ENCODE measurements at places on chromosomes 6 and 20. TPM values are rescaled to one million over a fixed set of nuclear protein-coding genes. Genes with fewer than 3 reads are reported as not detected.

The RSPH4A gene
- total RNA-seq, result 1.6 TPM

The BCKDHB gene
- total RNA-seq, result 14.7 TPM

The C6orf52 gene
- total RNA-seq, result 0.82 TPM

The TAGAP gene
- 0.82 TPM for total RNA-seq

DNA sequence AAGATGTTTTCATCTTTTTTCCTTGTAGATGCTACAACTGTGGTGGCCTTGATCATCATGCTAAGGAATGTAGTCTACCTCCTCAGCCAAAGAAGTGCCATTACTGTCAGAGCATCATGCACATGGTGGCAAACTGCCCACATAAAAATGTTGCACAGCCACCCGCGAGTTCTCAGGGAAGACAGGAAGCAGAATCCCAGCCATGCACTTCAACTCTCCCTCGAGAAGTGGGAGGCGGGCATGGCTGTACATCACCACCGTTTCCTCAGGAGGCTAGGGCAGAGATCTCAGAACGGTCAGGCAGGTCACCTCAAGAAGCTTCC is 101.5 kb downstream of the POPDC3 start:
- no peak for DNase-seq

GRCh38 chr6:16871047-16871446 is 109.8 kb upstream of the ATXN1 start:
- DNase-seq, result no peak

GRCh38 chr6:147067184-147067583 is 137.0 kb upstream of the STXBP5 start:
- DNase-seq, result no peak

GRCh38 chr6:128474481-128474880 is 45.9 kb downstream of the PTPRK start:
- DNase-seq, result no peak

DNA sequence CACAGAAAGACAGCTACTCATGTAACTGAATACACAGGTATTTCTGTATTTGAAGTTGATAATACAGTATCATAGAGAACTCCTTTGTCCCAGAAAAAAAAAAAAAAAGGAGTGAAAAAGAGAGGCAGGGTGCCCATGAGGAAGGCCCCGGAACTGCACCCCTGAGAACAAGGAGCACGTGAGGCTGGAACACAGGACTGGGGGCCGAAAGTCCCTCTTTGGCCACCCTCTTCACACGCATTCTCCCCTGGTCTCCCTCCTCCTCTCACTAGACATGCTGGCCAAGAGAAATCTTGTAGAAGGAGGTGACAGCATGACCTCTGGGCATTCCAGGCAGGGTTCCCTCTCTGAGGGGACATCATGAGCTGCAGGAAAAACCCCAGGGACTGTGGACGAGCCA is 62.7 kb upstream of the TRAF3IP2 start:
- DNase-seq, result no peak

All from frontal cortex (tissue), 4 donors.